ENCODE measurements at places on chromosomes 7 and 10.

GRCh38 chr7:159218607-159219006 lies 73.9 kb upstream of the VIPR2 start:
- DNase-seq, result no peak

- no peak for DNase-seq
These were observed 72.5 kb downstream of the LCOR start for GRCh38 chr10:96904648-96905047.

GRCh38 chr10:14692344-14693076 lies 82.2 kb downstream of the FAM107B start:
- no peak for DNase-seq

DNA sequence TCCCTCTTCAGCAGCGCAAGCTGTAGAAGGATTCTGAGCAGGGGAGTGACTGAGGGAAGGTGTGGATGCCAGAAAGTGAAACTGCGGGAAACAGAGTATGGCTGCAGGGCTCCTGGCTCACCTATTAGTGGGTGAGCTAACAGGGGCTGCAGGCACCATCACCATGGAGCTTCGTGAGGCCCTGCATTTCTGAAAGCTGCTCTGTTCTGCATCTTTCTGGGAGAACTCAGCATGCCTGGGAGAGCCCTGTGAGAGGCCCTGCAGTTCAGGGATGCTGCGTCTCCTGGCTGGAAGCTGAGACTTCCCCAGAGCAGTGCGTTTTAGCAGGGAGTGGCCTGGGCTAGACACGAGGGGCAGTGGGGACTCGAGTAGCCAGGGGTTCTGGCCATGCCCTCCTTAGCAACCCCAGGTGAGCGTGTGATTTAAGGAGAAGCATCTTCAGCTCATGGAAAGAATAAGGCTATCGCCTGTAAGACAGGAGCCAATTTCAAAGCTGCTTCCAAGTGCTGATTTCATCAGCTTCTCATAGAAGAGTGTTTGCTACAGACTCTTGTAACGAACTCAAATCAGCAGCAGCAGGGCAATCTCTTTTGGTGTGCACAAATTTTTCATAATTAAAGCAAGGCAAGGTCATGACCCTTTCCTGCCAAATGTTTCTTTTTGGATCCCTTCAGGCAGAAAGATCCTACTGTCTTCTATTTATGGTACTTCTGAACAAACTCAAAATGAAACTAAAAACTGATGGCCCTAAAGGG lies 293.6 kb upstream of the ZNF32 start:
- DNase-seq, result peak; percentile 62

GRCh38 chr10:53638006-53638405 lies 865.4 kb upstream of the MBL2 start:
- no peak for DNase-seq

- no peak for DNase-seq
These were observed 91.9 kb downstream of the ZNF783 start for GRCh38 chr7:149353739-149354504.

DNA sequence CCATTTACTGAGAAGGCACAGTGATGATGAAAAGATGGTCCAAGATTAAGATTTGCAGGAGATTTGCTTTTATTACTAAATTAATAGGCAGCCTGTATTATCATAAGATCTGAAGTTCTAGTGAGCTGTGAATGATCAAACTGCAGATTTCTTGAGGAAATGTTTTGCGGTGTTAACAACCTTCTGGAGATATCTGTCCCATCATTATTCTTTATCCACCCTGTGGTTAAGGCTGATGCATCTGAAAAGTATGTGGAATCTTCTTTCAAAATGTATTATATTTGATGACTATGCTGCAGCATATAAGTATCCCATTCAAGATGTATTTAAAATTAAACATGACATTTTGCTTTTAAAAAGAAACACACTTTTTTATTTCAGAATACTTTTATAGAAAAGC lies 150.3 kb downstream of the POLR1F start:
- DNase-seq, result no peak

GRCh38 chr10:97047788-97048187 lies 138.0 kb downstream of the SLIT1 start:
- DNase-seq, result no peak

DNA sequence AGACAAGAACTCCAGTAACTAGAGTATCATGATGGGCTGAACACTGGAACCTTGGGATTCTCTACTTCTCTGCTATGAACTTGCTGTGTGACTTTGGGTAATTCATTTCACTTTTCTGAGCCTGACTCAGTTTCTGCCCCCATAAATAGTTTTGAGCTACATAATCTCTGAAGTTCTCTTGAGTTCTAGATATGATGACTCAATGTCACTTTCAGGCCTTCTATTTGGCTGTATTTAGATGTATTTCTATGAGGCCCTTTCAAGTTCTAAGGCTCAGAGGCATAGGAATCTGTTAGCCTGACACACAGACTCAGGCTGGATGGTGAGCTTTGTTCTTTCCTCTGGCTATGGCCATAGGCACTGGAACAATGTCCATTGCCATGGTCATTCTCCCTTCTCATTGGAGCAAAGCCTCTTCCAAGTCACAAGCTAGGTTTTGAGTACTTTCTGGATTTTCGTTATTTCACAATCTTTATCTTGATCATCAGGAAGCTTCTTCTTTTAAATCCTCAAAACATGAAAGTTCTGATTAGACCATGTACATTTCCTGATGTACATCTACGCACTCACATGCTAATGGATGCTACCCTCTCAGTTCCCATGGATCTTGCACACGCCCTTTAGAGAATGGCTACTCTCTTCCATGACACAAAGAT lies 101.6 kb downstream of the TES start:
- DNase-seq, result no peak

DNA sequence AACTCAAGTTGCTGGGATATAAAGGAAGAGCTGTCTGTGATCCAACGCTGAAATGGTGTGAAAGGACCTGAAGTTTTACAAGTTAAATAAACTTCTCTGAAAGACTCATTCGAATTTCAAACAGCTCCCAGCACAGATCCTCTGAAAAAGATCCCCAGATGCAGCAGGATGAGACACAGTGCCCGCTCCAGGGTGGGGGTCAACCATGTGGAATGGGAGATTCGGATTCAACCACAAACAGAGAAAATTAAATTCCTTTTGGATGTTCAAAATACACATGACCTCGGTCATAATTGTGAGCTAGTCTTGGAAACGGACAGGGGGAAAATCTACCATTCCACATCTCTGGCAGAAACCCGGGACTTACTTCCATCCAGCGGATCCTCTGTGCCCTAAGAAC lies 119.6 kb downstream of the PRKAG2 start:
- no peak for DNase-seq

GRCh38 chr10:118501637-118502440 lies 93.6 kb downstream of the PRLHR start:
- no peak for DNase-seq

DNA sequence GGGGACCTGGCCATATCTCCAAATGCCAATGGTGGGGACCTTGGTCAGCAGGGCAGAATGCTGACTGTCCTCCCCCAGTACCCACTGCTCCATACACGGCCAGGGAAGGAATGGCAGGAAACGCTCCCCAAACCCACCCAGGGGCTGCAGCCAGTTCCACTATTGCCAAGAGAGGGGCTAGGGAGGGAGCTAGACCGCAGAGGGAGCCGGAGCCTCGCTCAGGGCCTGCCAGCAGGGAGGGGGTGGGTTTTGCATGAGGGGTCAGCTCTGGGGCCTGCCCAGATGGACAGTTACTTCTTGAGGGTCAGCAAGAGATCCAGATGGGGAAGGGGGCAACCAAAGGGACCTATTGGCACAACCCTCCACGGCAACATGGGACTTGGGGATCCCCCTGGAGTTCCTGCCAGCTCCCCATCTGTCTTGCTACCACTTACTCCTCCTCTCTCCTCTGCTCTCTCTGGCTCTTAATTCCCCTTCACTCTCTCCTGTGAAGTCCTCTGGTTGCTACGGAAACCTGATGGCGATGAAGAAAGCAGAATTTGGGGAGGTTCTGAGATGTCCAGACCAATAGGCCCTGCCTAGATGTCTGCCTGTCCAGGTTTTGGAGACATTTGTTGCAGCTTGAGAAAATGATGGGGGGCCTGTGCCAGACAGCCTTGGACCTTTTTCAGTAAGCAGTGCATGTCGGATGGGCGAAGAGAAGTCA lies 12.6 kb downstream of the FGF8 start:
- DNase-seq, result no peak

GRCh38 chr7:3117081-3117480 lies 73.4 kb upstream of the CARD11 start:
- DNase-seq, result no peak

GRCh38 chr10:71627956-71628355 lies 91.6 kb downstream of the C10orf105 start:
- DNase-seq, result no peak

DNA sequence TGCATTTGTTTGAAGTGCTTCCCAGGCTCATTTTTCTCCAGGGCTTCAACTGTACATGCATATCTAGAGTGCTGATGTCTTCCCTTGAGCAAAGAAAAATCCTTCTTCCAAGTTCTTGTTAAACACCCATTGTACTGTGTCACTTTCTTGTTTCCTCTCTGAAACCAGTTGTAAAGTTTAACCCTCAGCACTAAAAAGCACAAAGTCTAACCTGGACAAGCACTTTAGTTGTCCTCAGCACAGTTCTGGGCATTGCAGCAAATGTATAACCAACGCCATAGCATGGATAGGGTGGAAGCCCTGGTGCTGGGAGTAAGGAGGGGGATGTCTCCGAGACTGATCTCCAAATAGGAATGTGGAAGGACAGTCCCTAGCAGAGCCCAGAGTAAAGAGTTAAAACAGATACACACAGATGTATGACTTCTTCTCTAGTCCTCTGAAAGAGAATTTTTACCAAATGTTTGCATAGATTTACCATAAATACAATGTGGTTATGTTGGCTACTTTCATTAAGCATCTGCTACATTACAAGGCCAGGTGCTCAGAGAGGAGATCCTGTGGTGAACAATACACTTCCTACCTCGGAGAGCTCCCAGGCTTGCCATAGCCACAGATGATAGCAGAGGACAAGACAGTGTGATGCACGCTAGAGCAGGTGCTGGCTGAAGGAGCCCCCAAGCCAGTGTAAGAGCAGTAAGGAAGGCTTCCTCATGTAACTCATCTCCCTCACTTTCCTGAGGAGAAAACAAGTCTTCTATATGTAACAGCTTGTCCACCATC lies 57.0 kb downstream of the DNAJC12 start:
- no peak for DNase-seq

GRCh38 chr7:129790136-129790535 lies 162.6 kb downstream of the UBE2H start:
- no peak for DNase-seq

- DNase-seq, result no peak
These were observed 264.9 kb downstream of the EXOC4 start for GRCh38 chr7:133517766-133518165.

DNA sequence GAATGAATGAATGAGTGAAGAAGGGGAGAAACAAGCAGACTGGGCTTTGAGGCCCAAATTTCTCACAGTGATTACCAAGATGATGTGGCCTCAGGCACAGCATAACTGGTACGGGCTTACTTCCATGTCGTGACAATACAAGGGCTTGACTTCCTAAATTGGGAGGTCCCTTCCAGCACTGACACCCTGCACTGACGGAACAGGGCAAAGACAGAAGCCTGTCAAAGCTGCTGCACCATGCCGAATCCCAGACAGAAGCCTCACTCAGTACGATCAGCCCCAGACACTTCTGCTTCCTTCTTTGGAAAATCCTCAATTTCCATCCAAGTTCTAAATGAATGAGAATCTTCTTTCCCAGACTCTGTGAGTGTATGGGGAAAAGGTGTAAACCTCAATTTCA lies 51.9 kb downstream of the GNA12 start:
- no peak for DNase-seq

GRCh38 chr10:31698181-31698830 lies 230.3 kb downstream of the ARHGAP12 start:
- no peak for DNase-seq

- no peak for DNase-seq
These were observed 5.8 kb downstream of the PITX3 start for GRCh38 chr10:102235598-102235920.

DNA sequence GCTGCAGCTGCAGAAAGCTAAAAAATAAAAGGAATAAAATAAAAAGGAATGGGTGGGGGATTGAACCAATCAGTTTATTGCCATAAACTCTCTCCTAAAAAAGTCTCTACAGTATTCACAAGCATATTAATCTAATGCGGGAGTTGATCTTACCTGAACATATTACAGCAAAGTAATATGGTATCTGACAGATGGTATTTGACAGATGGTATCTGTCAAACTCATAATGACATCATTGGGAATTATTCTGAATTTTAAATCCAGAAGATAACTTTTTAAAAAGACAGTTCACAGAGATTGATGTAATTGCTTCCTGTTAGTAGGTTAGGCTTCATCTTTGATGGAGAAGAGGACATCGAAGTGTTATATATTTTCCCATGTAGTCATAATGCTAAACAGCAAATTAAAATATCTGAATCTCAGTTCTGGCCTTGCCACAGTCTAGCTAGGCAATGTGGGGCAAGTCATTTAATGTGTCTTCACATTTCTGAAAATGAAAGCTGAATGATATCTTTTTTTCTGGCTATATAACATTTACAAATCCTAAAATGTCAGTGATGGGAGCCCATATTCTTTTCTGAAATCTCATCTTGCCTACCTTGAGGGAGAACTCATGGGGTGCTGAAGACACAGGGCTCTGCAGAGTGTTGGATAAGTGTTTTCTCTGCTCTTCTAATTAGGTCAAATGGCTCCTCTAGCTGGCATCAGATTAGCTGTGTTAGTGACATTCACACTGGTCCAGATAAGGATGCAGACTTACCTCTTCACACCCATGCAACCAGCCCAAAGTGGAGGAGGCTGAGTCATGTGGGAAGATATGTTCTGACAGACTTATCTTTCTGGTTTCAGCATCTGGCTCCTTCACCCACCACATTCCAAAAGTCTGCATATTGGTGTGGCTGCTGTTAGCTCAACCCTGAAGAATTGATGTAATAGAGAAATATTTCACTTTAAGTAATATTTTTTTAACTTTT lies 2.1 kb upstream of the LIPM start:
- no peak for DNase-seq

GRCh38 chr7:112488264-112488552 lies 7.4 kb downstream of the LSMEM1 start:
- no peak for DNase-seq

DNA sequence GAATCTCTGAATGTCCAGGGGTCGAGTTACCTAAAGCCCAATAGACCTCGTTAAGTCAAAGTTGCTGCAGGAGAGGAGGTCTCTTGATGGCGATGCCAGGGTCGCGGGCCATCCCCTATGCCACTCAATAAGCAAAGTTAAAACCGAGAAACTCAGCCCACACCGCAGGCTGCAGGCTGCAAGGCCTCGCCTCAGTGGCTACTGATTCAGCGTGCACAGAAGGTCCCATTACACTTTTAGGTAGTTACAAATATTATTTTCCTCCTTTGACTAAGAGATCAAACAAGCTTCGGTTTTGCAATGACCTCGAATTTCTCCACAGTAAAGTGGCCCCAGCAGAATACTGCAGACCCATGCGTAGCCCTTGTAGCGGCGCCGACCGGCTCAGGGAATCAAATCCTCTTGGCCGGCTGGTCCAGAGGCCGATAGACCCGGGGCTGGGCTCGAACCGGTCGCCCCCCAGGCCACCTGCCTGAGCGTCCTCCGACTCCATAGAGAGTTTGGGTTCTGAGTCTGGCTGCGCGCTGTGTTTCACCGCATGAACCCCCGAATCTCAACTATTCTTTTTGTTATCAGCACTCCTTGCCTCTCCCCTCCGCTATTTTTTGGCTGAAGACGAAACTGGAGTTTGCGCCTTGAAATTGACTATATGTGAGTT lies 2.3 kb downstream of the C1QL3 start:
- peak; percentile 59 for DNase-seq
